Naive B cell (primary cell): ENCODE measurements at places on chromosomes 4 and X. TPM values are rescaled to one million over a fixed set of nuclear protein-coding genes. Genes with fewer than 3 reads are reported as not detected.

- H3K4me1 ChIP-seq = no peaks in the 10 kb centered on the region
- DNase-seq = no peak
- H3K27ac ChIP-seq = no peak overlapping the region
These were observed 577.1 kb downstream of the ANKRD50 start for GRCh38 chr4:124135409-124135813.

DNA sequence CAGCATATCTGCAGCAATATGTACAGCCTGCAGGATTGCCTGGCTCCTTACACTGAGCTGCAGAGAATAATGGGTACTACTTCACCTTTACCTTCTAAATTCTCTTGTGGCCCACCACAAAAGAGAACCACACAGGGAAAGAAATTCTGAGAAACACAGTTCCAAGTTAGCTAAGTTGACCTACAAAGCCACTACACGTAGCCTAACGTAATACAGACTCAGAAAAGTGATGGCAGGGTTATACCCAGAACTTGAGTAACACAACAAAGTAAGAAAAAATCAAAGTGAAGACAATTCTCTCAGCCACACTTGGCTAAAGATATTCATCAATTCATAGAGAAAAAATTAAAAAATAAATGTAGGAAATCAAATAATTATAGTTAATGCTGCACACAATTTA is 26.4 kb upstream of the SRPX start:
- H3K36me3 ChIP-seq = no peaks in the 10 kb centered on the region
- no peak overlapping the region for H3K27ac ChIP-seq
- no peak overlapping the region for H3K4me3 ChIP-seq
- DNase-seq = no peak

DNA sequence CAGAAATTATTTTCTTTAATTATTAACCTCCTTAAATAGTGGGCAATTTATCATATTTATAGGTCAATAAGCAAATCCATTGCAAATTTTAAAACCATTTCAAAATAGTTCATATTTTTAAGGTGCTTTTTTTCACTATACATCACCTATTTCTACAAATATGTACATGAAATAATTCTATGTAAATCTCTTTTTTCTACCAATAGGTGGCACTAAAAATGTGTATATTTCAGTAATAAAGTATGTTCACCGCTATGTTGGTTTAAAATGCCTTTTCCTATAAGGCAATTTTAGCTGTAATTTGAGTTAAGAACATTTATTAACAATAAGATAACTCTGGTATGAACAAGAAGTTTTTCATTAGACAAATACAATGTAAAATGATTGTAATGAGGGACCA is 672.2 kb downstream of the KCTD8 start:
- no peak overlapping the region for H3K4me3 ChIP-seq
- no peak overlapping the region for H3K27ac ChIP-seq

DNA sequence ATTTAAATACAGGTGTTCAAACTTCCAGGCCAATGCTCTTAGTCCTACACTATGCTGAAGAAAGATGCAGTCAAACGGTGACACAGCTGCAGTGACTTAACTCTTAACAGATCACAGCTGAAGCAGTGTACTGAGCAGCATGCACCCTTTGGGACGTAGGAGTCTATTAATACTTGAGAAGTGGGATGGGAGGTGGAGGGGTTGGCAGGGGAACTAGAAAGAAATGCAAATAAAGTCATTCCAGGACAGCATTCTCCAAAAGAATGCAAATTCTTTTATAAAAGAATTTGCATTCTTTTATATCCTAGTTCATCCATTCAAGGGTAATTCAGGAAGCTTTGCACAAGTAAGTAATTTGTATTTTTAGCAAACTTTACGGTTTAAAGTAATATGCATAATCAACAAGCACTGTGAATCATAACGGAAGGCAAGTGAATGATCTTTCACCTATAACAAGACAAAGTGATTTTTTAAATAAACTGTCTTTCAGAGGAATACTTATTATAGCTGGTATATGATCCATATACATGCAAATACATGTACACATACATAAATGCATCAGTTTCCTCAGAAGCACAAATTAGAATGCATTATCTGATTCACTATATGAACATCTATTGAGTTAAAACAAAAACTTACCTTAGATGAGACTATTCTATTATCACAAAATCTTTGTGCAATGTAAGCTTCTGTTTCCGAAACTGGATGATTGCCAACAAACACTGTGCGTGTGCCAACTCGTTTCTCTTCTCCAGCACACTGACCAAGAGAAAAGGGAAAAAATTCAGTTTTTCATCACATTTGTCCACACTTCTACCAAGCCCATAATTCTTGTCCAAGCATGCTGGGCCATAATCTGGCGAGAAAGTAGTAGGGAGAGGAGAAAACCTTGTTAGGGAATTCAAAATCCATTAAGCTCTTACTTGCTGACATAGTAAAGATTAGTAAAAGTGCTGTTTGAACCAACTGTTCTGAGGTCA is 106.5 kb downstream of the ATP11C start:
- H3K4me3 ChIP-seq = no peak overlapping the region
- no peak for DNase-seq
- H3K27me3 ChIP-seq = no peaks in the 10 kb centered on the region
- H3K4me1 ChIP-seq = peaks cover 2% of the 10 kb centered on the region
- H3K27ac ChIP-seq = no peak overlapping the region

- peaks cover 46% of the 10 kb centered on the region for H3K4me1 ChIP-seq
- no peaks in the 10 kb centered on the region for H3K27me3 ChIP-seq
- DNase-seq = no peak
- peaks cover 15% of the 10 kb centered on the region for H3K36me3 ChIP-seq
- H3K4me3 ChIP-seq = peak overlapping the region; percentile 12
- H3K27ac ChIP-seq = peak overlapping the region; percentile 81
These were observed 20.7 kb downstream of the OFD1 start for GRCh38 chrX:13755254-13755653.

GRCh38 chr4:2105559-2105958 is 46.4 kb downstream of the NAT8L start:
- peaks cover 4% of the 10 kb centered on the region for H3K4me1 ChIP-seq
- peaks cover 3% of the 10 kb centered on the region for H3K36me3 ChIP-seq
- no peak for DNase-seq
- H3K27me3 ChIP-seq = peaks cover 13% of the 10 kb centered on the region
- H3K4me3 ChIP-seq = no peak overlapping the region

- peaks cover 11% of the 10 kb centered on the region for H3K4me1 ChIP-seq
- H3K4me3 ChIP-seq = no peak overlapping the region
- no peaks in the 10 kb centered on the region for H3K27me3 ChIP-seq
- no peaks in the 10 kb centered on the region for H3K36me3 ChIP-seq
These were observed 26.8 kb upstream of the SPARCL1 start for GRCh38 chr4:87555773-87556619.

DNA sequence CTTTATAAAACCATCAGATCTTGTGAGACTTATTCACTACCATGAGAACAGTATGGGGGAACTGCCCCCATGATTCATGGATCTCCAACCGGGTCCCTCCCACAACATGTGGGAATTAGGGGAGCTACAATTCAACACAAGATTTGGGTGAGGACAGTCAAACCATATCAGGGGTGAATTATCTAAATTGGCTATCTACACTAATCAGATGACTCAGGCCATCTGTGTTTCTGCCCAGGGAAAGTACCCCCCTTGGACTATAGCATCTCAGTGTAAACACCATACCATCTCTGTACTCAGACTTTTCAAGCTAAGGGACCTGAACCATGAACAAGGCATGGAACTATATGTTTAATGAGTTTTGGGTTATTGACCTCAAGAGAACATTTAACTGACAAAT is 76.8 kb downstream of the LNX1 start:
- H3K4me3 ChIP-seq = no peak overlapping the region
- H3K4me1 ChIP-seq = no peaks in the 10 kb centered on the region
- H3K27ac ChIP-seq = no peak overlapping the region
- peaks cover 15% of the 10 kb centered on the region for H3K27me3 ChIP-seq
- DNase-seq = no peak
- no peaks in the 10 kb centered on the region for H3K36me3 ChIP-seq

NAP1L2 gene
- not detected for polyA plus RNA-seq

SSX1 gene
- not detected for polyA plus RNA-seq

LDB2 gene
- polyA plus RNA-seq = not detected
